ENCODE measurements at places on chromosomes 2 and 18. TPM values are rescaled to one million over a fixed set of nuclear protein-coding genes. Genes with fewer than 3 reads are reported as not detected.

Gene SERPINB2
- total RNA-seq, result 1.2 TPM

Gene PSTPIP2
- total RNA-seq, result 25.3 TPM

Gene MYL1
- total RNA-seq, result not detected

Gene DHX57
- total RNA-seq, result 20.1 TPM

Gene POTEI
- not detected for total RNA-seq

Gene FIGN
- total RNA-seq, result not detected

Gene NEU4
- total RNA-seq, result not detected

Gene CKAP2L
- total RNA-seq, result 19.1 TPM

Gene AQP4
- not detected for total RNA-seq

Gene EXOC6B
- 7.1 TPM for total RNA-seq

Gene CCT4
- 331 TPM for total RNA-seq

Gene ERLEC1
- total RNA-seq, result 26.4 TPM

Gene RIT2
- total RNA-seq, result not detected

Gene ABCG8
- total RNA-seq, result not detected

Gene RGPD4
- 0.64 TPM for total RNA-seq
